ENCODE measurements at places on chromosomes 4 and X.

GRCh38 chrX:47158781-47159180 is 13.8 kb downstream of the RBM10 start:
- DNase-seq = no peak

DNA sequence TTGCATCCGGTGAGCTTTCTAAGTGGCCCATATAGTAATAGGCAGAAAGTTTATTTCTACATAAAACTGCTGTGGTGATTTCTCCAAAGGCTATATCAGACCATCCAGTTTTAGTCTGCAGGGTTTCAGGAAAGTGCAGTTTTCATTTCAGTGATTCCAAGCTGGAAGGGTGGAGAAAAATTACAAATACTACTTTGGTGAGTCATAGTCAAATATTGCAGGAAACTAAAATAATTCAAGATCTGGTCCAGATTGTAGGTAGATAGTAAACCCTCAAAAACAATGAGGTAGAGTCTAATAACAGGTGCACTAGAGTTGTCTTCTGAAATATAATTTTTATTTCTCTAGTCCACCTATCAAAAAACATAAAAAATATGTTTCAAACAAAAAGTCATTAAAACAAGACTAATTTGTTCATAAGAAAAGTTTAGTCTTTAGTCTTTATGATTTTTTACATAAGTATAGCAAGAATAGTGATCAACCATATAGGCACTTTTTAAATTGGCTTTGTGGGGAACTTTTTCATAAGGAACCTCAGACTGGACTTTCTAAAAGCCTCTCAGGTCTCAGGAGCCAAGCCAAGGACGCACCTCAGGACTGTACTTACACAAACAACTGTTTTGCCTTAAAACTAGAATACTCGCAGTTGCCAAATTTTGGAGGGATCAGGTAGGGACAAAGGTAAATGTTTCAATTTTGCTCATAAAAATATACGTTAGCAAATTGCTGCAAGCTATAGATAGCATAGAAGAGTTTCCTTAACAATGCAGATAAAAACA is 101.8 kb upstream of the TLR3 start:
- no peak for DNase-seq

DNA sequence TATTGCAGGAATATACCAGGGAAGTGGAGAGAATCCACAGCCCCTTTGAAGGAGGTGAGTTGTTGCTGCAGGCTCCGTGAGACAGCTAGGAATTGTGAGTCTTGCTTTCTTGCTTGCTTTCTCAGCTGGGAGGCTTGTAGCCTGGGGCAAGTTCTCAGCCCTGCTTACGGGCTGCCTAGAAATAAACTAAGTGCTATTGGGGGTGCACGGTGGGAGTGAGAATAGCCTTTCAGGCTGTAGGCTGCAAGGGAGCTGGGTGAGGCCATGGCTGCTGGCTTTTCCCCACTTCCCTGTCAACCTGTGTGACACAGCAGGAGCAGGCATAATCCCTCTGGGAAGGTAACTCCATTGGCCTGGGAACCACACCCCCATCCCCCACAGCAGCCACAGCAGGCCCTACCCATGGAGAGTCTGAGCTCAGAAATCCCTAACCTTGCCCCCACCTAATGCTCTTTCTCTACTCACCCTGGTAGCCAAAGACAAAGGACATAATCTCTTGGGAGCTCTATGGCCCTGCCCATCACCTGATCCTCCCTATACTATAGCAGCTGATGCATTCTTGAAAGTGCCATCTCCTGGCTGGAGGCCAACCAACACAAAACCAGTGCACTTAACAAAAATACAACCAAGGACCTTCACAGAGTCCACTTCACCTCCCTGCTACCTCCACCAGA is 113.0 kb downstream of the MMRN1 start:
- no peak for DNase-seq

GRCh38 chr4:171397175-171397574 is 416.0 kb upstream of the GALNTL6 start:
- no peak for DNase-seq

Data from GF-D8 (cell line).